Caudate nucleus (tissue), 63 donors: ENCODE measurements at places on chromosomes 3 and 15.

- DNase-seq, result no peak
Observed at GRCh38 chr15:65287520-65287855, 805 bp upstream of the PARP16 start.

- no peak for DNase-seq
Observed at GRCh38 chr15:57345584-57345983, 30.7 kb upstream of the CGNL1 start.

GRCh38 chr15:70633103-70633831, 130.1 kb downstream of the UACA start:
- DNase-seq, result no peak

- no peak for DNase-seq
Observed at GRCh38 chr15:69493406-69493805, 40.8 kb downstream of the RPLP1 start.

GRCh38 chr3:45210308-45211041, 15.6 kb downstream of the TMEM158 start:
- DNase-seq, result no peak

DNA sequence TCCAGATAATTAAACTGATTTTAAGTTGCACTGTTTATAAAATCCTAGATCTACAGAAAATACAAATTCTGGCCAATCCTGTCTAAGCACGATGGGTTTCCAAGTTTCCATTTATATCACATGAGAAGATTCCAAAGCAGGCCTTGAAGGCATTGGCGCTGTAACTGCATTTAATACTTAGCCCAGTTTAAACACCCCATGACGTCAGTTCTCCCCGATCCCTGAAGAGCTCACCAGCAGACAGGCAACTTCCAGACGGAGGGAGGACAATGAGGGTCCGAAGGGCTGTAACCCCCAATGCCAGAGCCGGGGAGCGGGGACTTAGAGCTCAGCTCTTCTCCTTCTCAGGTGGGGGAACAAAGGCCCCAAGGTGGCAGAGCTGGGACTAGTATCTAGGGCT, 117.3 kb downstream of the XXYLT1 start:
- no peak for DNase-seq

GRCh38 chr15:69133862-69134519, 26.4 kb upstream of the GLCE start:
- DNase-seq, result no peak

GRCh38 chr3:70291097-70291482, 21.3 kb downstream of the MDFIC2 start:
- no peak for DNase-seq

- no peak for DNase-seq
Observed at GRCh38 chr3:134542287-134542958, 56.6 kb downstream of the CEP63 start.

GRCh38 chr3:123658852-123659206, 74.0 kb upstream of the HACD2 start:
- no peak for DNase-seq

GRCh38 chr15:29113336-29114220, 156.0 kb downstream of the NSMCE3 start:
- DNase-seq, result no peak

- DNase-seq, result peak; percentile 46
Observed at GRCh38 chr3:194985031-194985578, 285.9 kb downstream of the XXYLT1 start.

DNA sequence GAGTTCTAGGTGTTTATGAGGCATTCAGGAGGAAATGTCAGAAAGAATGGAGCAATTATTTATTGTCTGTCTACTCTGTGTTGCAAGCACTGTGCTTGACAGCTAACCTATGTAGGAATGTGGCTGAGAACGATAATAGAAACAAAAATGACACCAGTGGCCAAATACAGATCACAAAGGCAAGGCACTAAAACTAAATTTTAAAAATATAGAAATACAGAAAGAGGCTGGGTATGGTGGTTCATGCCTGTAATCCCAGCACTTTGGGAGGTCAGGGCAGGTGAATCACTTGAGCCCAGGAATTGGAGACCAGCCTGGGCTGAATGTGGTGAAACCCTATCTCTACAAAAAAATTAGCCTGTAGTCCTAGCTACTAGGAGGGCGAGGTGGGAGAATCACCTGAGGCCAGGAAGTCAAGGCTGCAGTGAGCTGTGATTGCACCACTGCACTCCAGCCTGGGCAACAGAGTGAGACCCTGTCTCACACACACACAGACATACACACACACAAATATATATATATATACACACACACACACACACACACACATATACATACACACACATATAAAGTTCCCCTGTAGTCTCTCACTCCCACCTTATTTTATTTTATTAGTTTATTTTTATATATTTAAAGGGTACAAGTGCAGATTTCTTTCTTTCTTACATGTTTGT, 6.0 kb downstream of the PRKCI start:
- DNase-seq, result no peak

DNA sequence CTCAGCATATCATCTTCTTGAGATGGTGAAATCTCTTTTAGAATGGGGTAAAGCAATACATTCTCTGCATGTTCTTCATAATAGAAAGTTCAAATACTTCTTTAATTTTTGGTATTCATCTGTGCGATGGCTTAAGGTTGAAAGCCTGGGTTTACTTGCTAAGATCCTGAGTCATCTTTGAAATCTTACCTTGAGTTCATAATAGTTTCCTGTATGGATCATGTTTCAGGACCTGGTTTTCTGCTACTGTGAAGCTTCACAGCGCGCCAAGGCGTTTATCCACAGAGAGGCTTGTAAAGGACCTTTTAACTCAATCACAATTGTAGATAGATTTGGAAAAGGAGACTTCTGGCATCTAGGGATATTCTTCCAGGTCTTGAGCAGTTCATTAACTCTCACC, 39.0 kb downstream of the MED12L start:
- DNase-seq, result no peak

DNA sequence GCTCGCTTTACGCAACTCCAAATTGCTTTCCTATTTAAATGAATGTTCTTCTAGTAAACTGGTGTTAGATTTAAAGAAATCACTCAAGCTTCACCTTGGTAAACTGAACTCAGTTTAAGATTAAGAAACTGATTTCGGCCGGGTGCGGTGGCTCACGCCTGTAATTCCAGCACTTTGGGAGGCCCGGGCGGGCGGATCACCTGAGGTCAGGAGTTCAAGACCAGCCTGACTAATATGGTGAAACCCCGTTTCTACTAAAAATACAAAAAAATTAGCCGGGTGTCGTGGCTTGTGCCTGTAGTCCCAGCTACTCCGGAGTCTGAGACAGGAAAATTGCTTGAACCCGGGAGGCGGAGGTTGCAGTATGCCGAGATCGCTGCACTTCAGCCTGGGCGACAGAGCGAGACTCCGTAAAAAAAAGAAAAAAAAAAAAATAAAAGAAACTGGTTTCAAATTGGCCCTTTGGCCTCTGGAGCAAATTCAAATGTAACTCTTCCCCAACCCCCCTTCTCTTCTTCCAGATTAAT, 1.7 kb downstream of the SKIL start:
- no peak for DNase-seq

- DNase-seq, result no peak
Observed at GRCh38 chr15:26325495-26325894, 447.4 kb downstream of the GABRB3 start.

DNA sequence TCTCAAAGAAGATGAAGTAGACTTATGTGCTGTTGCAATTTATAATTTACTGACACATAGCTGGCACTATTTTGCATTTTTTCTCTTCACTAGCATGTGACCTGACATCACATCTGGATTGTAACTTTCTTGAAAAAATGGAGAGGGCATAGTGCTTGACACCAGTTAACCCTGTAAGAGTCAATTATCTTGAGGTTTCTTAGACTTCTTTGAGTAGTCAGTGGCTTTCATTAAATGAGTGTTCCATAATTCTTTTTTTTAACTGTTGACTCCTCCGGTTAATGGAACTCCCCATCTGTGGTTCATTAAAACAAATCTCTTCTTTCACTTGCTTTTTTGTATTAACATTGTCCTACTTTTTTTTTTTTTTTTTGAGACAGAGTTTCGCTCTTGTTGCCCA, 16.9 kb upstream of the PRKCI start:
- no peak for DNase-seq

DNA sequence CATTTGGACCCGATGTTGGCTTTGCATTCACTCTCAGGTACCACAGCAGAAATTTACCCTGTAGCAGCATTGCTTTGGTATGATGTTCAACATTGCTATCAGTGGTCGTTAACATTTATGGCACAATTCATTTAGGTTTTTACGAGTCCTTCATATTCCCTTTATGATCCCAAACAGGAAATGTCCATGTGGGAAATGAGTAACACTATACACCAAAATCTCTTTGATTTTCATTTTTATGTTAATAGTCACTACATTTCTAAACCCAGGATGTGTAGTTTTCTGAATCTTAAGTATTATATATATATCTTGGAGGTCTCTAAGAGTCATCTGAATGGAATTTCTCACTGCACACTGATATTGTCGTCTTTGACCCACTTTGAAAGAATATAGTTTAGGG, 78.5 kb upstream of the RBMS3 start:
- DNase-seq, result no peak

- no peak for DNase-seq
Observed at GRCh38 chr3:56135941-56136340, 332.3 kb downstream of the ERC2 start.

DNA sequence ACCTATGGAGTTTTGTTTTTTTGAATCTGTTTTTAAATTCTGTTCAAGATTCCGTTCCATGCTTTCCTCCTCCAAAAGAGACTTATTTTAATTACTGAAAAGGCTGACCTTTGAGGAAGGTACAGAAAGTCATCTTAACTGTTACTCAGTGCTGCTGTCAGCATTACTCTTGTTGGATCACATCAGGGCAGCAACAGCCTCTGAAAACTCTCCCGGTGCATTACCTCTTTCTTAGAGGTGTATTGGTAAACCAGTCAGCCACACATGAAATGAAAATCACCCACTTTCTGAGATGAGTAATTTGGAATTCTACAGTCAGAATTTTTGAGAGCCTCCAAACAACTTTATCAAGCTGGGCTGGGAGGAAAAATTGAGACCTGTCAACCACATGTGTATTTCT, 88.5 kb upstream of the LIMD1 start:
- DNase-seq, result no peak

DNA sequence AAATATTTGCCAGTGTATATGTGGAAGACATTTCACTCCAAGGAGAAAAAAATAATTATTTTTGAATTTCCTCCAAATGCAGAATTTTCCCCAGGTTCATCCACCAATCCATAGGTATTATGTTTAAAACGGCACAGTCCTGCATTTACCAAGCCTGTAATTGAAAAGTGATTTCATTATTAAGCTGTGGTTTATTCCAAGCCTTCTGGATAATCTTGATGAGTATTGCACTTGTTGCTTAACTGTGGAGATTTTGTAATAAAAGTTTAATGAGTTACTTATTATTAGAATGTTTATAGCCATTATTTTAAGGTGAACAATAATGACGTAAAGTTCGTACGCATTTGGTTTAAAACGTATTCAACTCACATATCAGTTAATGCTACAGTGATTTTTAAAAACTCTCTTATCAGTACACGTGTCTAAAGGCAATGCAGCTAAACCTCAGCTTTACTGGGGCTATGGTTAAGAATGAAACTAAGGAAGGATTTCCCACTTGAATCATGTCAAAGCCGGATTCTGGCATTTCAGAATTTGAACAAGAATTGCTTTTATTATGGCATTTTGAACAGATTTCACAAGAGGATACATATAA, 283.9 kb downstream of the MECOM start:
- DNase-seq, result no peak

GRCh38 chr3:52056521-52056967, at the start of gene DUSP7:
DUSP7 (minus strand) TSS chr3:52056571; CDS start chr3:52056366, 205 bp downstream.
- no peak for DNase-seq

DNA sequence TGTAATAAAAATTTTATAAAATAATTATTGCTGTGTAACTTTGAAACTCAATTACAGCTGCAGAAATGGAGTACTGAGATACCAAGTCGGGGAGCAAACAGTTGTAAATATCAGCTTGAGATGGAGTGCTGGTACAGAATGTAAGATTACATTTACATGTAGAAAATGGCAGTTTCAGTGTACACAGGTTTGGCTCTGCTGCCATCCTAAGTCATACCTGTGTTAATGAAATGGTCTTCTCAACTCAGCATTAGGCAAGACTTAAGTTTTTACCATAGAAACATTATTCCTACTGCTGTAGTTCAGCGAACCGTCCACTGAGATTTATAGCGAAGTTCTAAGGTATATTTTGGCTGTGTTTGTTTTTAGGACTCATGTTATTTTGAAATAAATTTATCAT, 110.1 kb upstream of the TBL1XR1 start:
- no peak for DNase-seq

- no peak for DNase-seq
Observed at GRCh38 chr15:80654299-80654698, 40.8 kb upstream of the ABHD17C start.

DNA sequence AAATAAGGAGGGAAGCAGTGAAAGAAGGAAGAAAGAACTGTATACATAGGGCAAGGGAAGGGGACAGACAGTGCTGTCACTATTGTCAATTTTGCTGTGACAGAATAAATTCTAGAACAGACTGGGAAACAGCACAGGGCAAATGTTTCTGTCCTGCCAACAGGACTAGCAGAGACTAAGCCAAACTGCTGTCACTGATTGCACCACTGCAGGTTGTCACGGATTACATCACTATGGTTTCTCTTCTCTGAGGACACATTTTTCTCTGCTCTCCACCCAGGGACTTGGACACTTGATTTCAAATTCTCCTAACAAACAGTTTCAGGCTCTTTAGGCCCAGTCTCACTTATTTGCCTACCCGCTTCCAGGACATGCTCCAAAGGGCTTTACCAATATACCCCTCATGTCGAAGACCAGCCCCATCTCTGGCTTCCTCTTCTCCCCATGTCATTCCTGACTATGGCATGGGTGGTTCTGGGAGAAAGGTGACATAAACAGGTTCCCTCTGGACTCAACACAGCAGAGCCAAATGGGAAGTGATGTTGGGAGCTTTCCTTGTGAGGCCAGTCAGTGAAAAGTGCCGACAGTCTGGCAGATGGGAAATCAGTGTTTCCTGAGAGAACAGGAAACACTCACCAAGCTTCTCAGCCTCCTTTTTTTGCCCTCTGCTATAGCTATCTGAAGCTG, 70.2 kb upstream of the ST3GAL6 start:
- DNase-seq, result no peak

DNA sequence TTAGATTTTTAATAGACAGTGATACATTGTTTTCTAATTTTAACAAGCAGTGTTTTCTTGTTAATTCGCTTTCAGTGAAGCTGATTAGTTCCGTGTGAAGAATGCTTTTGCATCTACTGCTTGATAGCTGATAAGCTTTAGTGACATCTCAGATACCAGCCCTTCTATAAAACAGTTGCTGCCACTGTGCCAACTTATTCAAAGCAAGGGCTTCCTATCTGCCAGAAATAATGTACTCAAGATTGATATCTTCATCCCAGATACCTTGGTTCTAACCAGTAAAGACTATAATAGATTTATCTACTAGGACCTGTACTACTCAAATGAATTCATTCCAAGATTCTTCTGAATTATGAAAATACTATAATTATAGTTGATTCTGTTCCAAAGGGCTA, 30.4 kb downstream of the RARB start:
- DNase-seq, result no peak

GRCh38 chr3:37481982-37482381, 307.6 kb upstream of the LRRFIP2 start:
- DNase-seq, result no peak

- DNase-seq, result no peak
Observed at GRCh38 chr3:8595695-8596115, 48.9 kb downstream of the SSUH2 start.
